ENCODE measurements at places on chromosomes 16 and 17.

DNA sequence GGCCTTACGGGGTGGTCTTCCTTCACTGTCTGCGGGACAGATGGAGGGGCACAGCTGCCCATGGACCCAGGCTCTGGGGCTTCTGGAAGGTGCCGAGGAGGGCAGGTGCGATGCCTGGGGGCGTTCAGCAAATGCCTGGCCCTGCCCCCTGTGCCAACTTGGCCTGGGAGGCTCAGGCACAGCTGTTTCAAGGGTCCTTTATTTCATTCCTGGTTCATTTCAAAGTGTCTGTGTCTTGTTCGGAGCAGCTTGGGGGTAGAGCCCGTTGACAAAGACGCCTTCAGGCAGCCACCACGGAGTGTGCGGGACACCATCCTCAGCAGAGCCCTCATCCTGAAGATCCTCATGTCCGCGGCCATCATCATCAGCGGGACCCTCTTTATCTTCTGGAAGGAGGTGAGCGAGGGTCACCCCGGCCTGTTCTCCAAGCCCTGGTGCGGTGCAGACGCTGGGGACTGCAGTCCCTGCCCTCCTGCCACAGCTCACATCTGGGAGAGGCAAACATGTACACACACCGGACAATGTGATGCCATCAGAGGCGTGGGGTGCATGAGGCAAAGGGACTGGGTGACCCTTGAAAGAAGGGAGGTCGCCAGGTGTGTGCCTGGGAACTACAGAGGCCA lies 43.9 kb downstream of the MEAK7 start:
- DNase-seq: no peak

GRCh38 chr17:67322042-67322787 lies 44.2 kb downstream of the PSMD12 start:
- DNase-seq: no peak

GRCh38 chr16:14641926-14642325 lies 9.2 kb downstream of the BFAR start:
- DNase-seq: no peak

GRCh38 chr16:9351841-9352434 lies 260.5 kb downstream of the HAPSTR1 start:
- DNase-seq: no peak

DNA sequence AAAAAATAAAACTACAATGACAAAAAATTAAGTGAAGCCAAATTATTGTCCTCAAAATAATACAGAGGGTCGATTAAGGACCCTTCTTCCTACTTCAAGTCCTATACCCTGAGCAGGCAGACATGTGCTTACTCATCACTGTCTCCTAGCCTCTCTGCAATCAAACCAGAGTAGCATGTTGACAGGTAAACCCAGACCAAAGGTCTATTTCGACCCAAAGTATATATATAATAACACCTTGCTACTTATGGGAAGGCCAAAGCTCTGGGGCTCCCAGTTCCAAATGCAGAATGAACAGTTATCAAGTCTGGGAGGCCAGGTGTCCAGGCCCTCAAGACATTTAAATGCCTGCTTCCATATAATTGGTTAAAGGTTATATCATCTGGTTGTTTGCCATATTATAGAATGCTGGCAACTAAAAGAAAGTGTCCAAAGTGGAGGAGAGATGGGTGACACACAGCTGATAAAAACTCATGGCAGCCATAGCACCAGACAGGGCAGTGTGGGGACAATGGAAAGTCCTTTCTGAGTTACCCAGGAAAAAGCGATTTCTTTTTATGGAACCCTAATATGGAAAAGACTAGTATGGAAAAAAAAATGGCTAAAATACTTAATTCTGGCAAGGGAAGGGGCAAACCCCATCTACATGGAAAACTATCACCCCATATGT lies 53.6 kb downstream of the N4BP1 start:
- DNase-seq: no peak

DNA sequence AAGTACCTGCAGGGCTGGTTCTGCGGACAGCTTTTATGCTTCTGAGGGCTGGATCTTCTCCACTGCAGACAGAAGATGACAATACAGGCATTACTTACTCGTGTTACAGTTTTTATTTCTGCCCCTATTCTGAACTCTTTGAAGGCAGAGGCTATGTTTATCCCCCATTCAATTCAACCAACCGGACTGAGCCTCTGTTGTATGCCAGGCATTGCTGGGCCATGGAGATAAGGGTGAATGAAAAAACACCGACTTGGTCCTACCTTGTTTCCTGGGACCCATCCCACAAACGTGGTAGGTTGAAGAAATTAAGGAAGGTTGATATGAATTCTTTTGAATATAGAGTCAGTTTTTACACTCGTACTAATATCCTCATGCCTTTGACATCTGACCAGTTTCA lies 10.0 kb upstream of the HP start:
- DNase-seq: no peak

GRCh38 chr17:81536299-81537290 lies 8.4 kb downstream of the FSCN2 start:
- no peak for DNase-seq

DNA sequence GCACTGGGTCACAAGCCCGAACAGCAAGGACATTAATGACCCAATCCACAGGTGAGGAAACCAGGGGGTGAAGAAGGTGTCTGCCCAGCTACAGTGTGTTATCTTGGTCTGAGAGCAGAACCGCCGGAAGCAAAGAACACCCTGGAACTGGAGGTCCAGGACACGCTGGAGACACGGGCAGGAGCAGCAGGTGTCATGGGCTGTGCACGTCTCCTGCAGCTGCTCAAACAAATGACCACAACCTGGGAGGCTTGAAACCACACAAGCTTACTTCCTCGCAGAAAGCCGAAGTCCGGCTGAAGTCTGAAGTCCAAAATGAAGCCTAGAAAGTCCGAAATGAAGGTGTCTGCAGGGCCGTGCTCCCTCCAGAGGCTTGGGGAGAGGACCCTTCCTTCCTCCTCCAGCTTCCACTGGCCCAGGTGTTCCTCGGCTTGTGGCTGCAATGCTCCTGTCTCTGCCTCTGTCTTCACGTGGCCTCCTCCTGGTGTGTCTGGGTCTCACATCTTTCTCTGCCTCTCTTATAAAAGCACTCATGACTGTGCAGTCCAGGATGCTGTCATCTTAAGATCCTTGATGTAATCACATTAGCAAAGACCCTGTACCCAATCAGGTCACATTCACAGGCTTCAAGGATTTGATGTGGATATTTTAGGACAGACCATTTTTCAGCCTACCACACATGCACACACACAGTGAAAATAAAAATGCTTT lies 351.2 kb downstream of the C16orf95 start:
- no peak for DNase-seq

- DNase-seq: no peak
These were observed 3.3 kb upstream of the ABCC3 start for GRCh38 chr17:50631195-50631907.

Data from NCI-H446 treated with DMSO at 0.1 percent for 48 hours (cell line).